ENCODE measurements at places on chromosomes 12 and 14.

DNA sequence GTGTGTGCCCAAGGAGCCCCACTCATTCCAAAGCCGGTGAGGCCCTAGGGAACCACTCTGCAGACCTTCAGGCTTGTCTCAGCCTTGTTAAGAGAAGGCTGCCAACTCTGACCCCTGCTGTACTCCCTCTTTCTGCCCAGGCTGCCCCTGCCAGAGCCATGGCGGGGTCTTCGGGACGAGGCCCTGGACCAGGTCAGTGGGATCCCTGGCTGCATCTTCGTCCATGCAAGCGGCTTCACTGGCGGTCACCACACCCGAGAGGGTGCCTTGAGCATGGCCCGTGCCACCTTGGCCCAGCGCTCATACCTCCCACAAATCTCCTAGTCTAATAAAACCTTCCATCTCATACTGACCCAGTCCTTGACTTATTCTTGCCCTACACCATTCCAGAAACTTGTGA, 7.3 kb downstream of the MYG1 start:
- DNase-seq, result no peak

GRCh38 chr14:75175677-75176141, 703 bp downstream of the TMED10 start:
- no peak for DNase-seq

DNA sequence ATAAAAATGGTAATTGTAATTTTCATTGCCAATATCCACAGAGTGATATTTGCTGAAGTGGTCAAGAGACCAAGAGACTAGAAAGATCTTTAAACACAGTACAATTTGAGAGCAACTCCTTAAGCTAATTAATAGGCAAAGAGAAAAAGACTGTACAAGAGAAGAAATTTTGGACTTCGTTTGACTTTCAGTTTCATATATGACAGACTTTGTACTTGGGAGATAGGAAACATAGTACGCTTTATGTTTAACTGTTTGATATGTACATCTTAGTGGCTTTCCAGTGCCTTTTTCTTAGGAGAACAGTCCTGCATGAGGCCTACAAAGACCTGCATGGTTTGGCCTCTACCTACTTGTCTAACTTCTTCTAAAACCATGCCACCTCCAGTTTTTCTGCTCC, 1118.1 kb downstream of the TRHDE start:
- no peak for DNase-seq

GRCh38 chr12:84954415-84954814, 41.8 kb upstream of the SLC6A15 start:
- DNase-seq, result no peak

DNA sequence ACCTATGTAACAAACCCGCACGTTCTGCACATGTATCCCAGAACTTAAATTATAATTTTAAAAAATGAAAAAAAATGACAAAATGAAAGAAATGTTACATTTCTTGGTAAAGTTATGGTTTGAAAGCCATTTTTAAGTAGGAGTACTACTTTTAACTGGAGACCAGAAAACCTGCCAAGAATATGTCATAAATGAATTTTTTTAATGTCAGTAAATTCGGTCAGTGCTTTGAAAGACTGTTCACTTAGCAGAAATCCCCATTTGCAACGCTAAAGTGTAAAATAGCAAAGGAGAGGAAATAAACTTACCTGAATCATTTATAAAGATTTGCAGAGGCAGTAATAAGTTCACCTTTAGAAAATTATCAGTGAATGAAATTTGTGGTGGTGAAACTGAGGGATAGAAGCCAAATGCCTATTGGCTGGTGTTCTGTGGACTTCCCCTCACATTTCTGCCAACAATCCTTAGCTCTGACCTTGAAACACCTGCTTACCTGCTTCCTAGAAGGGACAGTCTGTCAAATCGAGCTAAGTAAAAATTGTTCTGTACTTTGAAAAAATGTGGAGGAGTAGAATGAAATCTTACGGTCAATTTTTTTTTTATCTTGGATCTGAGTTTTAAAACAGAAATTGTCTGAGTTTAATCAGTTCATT, 714.2 kb downstream of the SLC6A15 start:
- no peak for DNase-seq

GRCh38 chr12:8658346-8658745, 4.3 kb downstream of the MFAP5 start:
- peak; percentile 51 for DNase-seq

DNA sequence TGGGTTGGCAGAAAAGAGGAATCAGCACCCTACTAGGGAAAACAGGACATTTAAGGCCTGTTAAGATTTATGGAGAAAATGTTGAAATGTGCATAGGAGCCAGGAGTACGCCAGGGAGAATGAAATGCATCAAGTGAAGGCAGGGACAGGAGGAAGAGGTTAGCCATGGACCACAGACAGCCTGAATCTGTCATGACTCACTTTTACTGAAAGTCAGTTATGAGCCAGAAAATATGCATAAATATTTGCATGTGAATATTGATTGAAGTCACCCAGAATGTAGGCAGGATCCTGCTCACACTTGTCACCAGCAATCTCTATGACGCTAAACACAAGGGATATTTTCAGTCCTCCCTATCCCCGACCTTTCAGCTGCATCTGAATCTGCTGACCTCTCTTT, 25.1 kb upstream of the CDK17 start:
- DNase-seq, result peak; percentile 43

DNA sequence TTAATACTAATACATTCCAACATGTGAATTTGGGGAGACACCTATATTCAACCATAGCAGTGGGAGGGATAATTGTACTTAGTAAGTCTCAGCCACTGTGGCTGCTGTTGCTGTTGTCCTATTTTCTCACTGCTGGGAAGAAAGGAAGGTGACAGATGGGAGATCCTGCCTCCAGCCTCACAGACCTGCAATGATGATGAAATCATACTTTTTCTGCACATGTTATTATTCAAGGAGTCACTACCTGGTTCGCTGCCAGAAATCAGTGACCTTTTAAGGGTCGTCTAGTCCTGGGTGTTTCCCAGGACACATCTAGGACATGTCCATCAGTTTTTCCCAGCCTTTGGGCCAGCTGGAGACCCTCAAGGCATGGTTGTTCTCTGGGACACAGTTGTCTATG, 106.2 kb upstream of the RPH3A start:
- DNase-seq, result no peak

All from MG63 (cell line).